Activated CD8-positive, alpha-beta T cell treated with anti-CD3 and anti-CD28 coated beads for 36 hours (primary cell): ENCODE measurements at places on chromosomes 6 and 20.

DNA sequence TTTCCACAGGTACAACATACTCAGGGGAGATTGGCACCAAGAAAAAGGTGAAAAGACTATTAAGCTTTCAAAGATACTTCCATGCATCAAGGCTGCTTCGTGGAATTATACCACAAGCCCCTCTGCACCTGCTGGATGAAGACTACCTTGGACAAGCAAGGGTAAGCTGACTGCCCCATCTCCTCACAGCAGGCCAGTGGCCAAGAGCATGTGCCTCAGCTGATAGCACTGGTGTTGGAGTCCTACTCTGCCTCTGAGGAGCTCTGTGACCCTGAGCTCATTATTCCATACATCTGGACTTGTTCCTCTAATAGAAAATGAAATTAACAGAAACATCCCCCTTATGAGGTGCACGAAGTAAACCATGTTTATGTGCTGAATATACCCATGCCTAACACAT is 102.8 kb downstream of the MTFR2 start:
- DNase-seq, result no peak

DNA sequence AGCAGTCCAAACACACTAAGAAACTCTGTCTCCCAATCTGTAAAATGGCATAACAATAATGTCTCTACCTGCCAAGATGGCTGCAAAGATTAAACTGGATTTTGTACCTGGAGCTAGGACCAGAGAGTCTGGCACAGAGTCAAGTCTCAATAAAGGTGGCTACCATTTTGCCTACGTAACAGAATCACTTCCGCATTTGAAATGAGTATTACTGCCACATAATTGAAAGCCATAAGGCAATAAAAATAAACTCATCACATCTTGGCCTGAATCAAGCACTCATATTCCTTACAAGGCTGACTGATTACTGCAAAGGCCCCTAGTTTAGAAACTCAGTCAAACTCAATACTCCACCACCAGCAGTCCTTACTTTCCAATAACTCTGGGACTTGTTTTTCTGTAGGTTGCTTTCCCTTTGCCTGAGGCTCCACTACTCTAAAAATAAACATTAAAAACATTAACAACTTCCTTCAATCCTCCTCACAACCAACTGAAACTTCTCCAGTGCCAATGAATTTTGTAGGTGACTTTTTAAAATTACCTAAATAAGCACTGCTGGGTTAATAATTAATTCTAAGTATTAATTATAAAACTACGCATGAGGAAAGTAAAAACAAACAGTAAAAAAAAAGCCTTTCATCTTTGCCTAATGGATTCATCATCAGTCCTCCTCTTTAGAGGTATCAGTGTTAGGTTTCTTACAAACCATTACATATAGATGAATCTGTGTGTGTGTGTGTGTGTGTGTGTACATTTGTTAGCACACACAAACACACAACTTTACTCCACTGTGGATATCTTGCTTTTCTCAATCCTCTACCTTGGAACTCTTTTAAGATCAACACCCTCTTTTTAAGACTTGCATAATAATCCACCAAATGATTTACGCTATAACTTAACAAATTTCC is 3.7 kb downstream of the KIF16B start:
- DNase-seq, result no peak

DNA sequence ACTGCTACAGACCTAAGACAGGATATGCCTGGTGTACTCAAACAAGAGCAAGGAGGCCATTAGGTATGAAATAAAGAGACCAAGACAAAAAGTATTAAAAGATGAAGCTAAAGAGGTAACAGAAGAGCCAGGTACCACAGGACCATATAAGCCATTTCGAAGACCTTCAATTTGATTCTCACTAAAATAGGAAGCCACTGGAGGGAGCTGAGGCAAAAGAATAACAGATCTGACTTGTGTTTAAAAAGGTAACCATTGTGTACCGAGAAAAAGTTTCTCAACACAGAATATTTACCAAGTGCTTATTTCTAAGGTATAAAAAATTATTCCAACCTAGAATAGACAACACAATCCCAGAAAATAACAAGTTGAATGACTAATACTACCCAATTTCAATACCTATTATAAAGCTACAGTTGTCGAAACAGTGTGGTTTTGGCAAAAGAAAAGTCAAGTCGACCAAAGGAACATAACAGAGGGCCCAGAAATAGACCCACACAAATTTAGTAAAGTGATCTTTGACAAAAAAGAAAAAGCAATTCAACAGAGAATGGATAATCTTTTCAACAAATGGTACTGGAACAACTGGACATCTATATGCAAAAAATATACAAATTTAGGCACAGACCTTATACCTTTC is 125.3 kb upstream of the DST start:
- no peak for DNase-seq

DNA sequence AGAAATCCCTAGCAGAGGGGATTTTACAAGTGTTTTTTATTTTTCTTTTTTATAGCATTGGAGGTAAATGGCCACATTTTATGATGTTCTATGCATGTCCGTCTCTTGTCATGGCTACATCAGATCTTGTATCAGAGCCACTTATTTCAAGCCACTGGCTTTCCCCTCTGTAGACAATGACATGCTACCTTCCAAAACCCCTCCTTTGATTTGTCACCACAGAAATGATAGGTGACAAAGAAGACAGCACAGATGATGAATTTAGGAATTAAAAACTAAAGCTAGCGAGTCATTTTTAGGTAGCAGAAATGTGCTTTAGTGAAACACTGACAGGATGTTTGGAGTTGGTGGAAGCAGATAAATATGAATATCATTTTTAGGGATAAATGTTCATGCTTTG is 20.8 kb downstream of the PLCB1 start:
- no peak for DNase-seq

GRCh38 chr6:167450626-167451025 is 125.7 kb downstream of the TTLL2 start:
- no peak for DNase-seq

GRCh38 chr20:41072190-41072863 is 43.7 kb downstream of the TOP1 start:
- no peak for DNase-seq

GRCh38 chr6:106617302-106617701 is 12.0 kb downstream of the RTN4IP1 start:
- no peak for DNase-seq

- no peak for DNase-seq
These were observed 8.3 kb downstream of the NT5E start for GRCh38 chr6:85458184-85458583.

- no peak for DNase-seq
These were observed 72.7 kb downstream of the IGF2R start for GRCh38 chr6:160041608-160042007.

- DNase-seq, result no peak
These were observed 1106.4 kb upstream of the CITED2 start for GRCh38 chr6:140480852-140481251.

DNA sequence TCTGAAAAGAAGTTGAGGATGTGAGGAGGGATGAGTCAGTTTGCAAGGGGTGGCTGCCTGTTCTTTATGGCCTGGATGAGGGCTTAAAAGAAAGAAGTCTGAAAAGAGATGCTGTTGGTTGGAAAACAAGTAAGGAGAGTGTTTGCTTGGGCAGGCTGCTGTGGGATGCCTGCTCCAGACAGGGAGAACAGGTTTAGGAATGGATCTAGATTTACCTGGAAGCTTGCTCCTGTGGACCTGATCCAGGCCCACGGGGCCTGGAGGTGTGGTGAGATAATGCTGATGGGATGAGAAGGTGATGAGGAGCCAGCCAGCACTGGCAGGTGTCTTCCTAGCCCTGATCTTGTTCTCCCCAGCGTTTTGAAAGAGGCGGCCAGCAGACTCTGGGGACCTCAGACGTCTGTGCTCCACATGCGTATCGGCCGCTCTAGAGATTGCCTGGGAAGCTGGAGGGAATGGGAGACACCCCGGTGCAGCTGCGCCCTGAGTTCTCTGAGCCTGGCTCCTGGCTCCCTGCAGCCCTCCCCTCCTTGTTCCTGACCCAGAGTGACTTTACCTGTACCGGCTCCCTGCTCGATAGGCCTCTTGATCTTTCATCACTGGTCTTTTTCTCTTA is 331.3 kb downstream of the ZFAND3 start:
- no peak for DNase-seq
